ENCODE measurements at places on chromosomes 11 and 22.

- no peak for DNase-seq
Measured at GRCh38 chr11:78212586-78213371, 24.1 kb downstream of the USP35 start.

GRCh38 chr22:46239261-46240048, 10.6 kb downstream of the CDPF1 start:
- no peak for DNase-seq

- no peak for DNase-seq
Measured at GRCh38 chr11:114848027-114848426, 169.7 kb downstream of the NXPE2 start.

DNA sequence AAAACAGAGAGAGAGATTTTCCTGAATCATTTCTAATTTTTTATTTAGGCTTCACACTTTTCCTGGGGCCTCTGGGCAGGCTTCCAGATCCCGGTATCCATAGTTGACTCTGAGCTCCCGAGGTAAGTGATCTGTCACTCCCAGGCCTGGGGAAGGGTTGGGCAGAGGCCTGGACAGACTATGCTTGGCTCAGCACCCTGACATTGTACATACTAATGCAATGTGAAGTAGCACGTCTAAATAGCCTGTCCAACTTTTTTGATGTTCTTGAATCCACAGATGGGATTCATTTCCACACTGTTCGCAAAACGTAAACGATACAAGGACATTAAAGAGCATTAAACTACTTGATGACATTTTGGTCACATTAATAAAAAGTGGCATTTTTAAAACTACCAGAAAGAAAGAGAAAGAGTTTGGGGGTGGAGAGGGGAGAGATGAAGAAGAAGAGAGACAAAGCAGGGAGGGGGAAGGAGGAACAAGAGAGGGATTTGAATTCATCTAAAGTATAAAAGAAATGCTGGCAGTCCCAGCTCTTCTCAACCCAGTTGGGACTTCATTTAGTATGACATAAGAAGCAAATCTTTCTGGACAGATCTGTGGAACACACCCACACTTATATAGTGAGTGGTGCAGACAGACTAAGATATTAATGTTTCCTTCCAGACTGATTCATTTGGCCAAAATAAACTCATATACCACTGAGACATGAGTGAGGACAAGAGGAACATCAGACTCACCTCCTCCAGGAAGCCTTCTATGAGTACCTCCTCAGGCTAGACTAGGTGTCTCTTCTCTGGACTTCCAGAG, 514.2 kb downstream of the SOX6 start:
- DNase-seq: no peak

- DNase-seq: no peak
Measured at GRCh38 chr11:45335434-45335833, 49.3 kb upstream of the SYT13 start.

- DNase-seq: no peak
Measured at GRCh38 chr11:134957540-134958335, 545.7 kb upstream of the B3GAT1 start.

DNA sequence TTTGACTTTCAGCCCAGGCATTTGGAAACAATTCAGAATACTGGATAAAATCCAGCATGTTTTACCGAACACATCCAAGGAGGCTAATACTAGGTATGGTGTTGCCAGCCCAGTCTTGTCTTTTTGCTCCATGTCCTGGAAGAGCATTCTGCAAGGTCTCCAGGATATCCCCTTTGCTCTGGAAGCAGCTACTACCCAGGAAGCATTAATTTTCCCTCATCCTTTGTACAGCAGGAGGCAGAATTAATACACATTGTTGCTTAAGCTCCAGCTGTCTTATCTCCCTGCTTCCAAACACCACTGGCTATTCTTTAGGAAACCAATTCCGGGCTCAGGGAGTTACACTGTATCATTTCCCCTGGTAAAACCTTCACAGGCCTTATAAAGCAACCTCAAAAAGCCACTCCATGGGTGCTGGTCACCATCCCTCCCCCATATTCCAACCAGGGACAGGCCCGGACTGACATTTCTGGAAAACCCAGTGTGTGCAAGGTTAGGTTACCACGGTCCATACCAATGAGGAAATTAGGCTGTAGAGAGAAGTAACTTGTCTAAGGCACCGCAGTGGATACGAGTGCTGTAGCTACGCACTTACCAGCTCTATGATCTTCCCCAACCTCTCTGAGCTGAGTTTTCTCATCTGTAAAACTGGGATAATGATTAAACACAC, 1.5 kb upstream of the UBASH3B start:
- DNase-seq: no peak

- no peak for DNase-seq
Measured at GRCh38 chr11:121889186-121889585, 226.8 kb downstream of the BLID start.

- DNase-seq: no peak
Measured at GRCh38 chr22:49825436-49825835, 2.2 kb downstream of the BRD1 start.

- no peak for DNase-seq
Measured at GRCh38 chr11:59611570-59612565, 3.7 kb downstream of the OSBP start.

- DNase-seq: no peak
Measured at GRCh38 chr22:20503816-20504215, 3.6 kb upstream of the MED15 start.

DNA sequence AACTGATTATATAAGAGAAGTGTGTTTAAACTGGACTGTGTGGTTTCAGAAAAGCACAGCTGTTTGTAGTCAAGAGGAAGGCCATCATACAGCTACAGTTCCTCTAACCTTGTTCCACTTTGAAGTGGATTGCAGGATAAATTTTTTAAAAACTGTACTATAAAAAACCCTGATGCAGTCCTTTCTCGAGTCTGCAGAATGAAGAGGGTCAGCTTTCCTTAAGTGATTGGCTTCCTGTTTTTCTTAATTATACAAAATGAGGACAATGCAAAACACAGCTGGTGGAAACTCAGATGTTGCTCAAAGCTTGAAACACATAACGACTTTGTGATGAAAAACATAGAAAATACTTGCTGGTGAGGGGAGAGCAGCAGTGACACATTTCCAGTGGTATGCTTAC, 1060.5 kb downstream of the DLG2 start:
- DNase-seq: no peak

DNA sequence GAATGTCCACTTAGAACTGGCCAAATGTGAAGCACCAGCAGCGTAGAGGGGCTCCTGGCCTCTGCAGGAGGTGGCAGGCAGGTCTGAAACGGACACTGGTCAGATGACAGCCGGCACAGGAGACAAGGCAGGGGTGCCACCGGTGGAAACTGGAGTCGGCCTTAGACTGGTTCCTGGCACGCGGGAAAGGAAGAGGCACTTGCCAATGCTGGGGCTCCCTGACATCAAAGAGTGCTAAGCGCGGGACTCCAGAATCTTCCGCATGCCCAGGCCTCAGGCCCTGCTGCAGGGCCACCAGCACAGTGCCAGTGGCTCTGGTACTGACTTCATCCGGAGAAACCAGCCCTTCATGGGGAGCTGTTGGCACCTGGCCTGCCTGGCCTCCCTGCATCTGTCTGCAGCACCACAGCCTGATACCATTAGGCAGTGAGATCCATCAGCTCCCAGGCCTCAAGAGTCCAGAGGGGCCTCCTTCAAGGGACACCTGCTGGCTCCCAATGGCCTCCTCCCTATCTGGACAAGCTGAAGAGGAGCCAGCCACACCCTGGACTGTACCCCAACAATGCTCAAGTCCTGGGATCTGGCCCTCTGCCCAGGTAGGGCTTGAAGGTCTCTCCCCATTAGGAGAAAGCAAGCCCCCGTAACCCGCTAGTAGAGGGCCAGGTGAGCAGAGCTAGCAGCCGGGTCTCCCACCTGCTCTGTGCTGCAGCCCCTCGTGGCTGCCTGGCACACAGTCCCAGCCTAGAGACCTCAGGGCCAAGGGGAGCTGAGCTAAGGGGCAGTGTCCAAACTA, 29.7 kb upstream of the GNB1L start:
- DNase-seq: no peak

DNA sequence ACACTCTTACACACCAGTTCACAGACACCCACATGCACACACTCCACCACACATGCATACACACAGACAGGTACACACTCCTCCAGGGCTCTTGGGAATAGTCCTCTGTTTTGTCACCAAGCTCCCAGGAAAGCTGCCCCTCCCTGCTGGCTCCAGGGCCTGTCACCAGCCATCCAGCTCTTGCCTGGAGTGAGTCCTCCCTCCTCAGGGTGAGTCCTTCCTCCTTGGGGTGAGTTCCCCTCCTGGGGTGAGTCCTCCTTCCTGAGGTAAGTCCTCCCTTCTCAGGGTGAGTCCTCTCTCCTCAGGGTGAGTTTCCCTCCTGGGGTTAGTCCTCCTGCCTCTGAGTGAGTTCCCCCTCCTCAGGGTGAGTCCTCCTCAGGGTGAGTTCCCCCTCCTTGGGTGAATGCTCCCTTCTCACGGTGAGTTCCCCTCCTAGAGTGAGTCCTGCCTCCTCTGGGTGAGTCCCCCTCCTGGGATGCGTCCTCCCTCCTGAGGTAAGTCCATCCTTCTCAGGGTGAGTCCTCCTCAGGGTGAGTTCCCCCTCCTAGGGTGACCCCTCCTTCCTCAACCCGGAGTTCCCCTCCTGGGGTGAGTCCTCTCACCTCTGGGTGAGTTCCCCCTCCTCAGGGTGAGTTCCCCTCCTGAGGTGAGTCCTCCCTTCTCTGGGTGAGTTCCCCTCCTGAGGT, 100.6 kb upstream of the FGF3 start:
- DNase-seq: no peak
